ENCODE measurements at places on chromosomes 12 and 14.

GRCh38 chr12:66141299-66141698 lies 10.7 kb upstream of the LLPH start:
- no peak for DNase-seq

DNA sequence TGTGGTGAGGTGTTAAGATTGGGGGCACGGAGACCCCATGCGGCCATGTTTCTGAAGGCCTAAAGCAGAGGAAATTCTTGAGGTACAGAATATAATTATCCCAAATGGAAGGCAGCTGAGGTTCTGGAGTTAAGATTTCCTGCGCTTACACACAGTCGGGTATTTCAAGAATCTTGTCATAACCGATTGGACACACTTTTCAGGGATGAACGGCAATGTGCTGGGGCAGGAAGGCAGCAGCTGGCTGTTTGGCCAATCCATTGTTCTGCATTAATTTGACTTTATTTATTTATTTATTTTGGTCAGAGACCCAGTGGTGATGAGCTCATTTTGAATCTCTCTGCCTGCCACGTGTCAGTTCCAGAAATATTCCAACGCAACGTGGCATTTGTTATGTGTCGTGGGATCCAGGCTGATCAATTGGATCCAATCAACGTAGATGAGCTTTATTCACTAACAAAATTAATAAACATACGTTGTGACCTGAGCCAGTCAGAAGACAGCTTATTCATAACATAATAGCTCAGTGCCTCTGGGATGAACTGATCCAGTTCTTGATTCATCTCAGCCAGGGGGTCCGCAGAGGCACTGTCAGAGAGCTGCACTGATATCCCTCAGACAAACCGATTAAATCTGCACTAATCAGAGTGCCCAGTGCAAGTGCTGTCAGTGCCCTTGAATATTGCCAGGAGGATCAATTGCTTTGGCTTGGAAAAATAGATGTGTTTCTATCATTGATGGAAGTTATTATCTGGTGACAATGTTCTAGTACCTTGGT lies 181.0 kb downstream of the KTN1 start:
- no peak for DNase-seq

GRCh38 chr14:102140750-102141145 lies 1.1 kb downstream of the WDR20 start:
- DNase-seq: no peak

DNA sequence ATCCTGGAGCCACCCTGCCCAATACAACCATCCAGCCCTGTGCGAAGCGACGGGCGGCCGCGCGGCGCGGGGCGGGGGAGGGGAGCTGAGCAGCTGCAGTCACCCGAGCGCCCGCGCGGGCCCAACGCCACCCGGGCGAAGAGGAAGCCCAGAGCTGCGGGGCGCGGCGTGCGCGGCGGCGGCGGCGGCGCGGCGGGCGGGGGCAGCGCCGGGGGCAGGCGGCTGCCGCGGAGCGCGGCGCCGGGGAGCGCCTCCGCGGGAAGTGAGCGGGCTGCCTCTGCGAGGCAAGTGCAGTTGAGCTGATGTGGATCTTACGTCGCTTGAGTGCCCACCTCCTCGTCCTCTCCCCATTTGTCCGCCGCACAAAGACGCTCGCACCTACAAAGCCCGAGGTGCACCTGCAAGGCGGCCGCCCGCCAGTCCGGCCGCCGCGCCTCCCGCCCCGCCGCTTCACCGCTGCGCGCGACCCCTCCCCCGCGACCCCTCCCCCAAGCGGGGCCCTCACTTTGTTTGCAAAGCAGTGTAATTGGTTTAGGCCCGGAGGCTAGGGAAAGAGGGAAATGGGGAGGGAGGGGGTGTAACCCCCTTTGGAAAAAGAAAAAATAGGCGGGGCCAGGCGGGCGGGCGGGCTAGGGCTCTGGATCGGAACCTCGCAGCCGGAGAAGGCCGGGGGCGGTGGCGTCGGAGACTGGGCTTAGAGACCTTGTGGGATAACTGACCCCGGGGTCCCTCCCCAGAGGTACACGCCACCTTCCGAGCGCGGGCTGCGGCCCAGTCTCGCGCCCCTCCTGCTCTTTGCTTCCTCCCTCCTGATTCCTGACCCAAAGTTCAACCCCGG lies at the start of the genes FOXA1 and TTC6:
Gene FOXA1, minus strand, starts transcription at position 279 of the 838 bp plus-strand sequence. Its CDS starts 277 bp downstream, at position 2.
Gene TTC6, plus strand, starts transcription at position 659 of the 838 bp plus-strand sequence. CDS start 26,436 bp downstream, outside the sequence.
- DNase-seq: no peak

- DNase-seq: no peak
Observed at GRCh38 chr14:96204151-96205058, at the start of gene BDKRB2. Gene BDKRB2, plus strand, starts transcription at chr14:96204839. Its CDS starts 32,269 bp downstream, at chr14:96237108.

- DNase-seq: no peak
Observed at GRCh38 chr12:131857908-131858850, 30.0 kb downstream of the MMP17 start.

GRCh38 chr12:100737168-100737567 lies 57.4 kb upstream of the ANO4 start:
- DNase-seq: no peak

GRCh38 chr12:26512213-26512612 lies 316.8 kb downstream of the SSPN start:
- no peak for DNase-seq

DNA sequence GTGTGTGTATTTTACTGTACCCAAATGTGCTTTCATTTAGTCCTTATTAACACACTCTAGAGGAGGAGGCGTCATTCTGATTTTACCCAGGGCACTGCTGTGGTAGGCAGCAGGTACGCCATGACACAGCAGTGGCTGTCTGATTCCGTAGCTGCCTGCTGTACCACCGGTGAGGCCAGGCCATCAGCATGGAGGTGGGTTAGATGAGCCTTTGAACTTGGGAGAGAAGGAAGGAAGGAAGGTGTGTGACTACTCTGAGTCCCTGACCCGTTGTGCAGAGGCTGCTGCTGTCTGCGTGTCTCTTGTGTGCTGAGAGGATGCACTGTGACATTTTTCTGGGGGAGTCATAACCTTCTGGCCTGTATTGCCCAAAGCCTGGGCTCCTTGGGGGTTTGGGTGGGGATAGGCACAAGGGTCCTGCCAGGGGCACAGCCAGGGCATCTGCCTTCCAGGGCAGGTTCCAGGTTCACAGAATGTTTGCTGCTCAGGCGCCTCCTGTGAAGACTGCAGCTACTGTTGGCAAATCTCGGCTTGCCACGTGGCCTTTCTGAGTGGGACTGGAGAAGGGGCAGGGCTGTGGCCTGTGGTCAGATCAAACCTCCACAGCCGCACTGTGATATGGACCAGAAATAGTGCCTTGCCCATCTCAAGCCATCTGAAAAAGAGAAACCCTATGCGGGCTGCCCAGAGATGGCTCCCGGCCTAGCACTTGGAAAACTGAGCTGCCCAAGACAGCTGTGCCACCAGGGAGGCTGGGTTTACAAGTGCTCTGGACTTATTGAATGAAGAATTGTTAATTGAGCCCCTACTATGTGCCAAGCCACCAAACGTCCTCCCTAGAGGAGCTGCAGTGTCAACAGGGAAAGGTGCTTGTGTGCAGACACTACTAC lies 47.1 kb downstream of the MLXIP start:
- no peak for DNase-seq

- DNase-seq: no peak
Observed at GRCh38 chr12:30197392-30198057, 413.8 kb upstream of the TMTC1 start.

DNA sequence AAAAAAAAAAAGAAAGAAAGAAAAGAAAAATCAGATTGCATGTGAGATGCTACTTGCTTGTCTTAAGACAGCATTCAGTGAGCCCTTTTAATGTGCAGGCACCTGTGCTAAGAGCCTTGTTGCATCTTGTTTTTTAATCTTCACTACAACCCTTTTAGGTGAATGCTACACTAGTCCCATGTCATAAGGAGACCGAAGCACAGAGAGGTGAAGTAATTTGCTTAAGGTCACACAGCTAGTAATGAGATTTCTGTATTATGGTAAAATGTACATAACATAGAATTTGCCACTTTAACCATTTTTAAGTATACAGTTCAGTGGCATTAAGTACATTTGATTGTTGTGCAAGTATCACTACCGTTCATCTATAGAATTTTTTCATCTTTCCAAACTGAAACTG lies 32.1 kb upstream of the PWP1 start:
- DNase-seq: no peak

DNA sequence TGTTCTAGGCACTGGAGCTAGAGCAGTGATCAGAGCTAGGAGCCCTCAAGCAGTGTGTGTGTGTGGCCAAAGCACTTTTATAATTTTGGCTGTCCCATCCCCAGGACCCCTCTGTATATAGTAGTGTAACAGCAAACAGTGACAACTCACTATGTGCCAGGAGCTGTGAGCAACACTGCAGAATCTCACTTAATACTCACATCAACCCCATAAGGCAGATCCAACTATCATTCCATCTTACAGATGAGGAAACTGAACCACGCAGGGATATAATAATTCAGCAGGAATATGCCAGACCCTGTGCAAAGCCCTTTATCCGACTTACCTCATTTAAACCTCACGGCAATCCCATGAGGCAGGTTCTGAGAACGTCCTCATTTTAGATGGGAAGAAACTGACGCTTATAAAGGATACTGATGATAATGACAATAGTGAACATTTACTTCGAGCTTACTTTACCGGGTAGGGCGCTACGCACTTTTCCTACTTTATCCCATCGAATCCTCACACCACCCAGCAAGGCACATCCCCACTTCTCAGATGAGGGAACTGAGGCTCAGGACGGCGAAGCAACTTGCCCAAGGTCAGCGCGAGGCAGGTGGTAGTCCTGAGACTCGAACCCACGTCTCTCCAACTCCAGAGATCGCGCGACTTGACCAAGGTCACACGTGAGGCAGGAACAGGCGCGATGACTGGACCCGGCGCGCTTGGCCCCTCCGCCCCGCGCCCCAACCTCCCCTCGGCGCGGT lies 687 bp downstream of the RAB35 start:
- DNase-seq: no peak

DNA sequence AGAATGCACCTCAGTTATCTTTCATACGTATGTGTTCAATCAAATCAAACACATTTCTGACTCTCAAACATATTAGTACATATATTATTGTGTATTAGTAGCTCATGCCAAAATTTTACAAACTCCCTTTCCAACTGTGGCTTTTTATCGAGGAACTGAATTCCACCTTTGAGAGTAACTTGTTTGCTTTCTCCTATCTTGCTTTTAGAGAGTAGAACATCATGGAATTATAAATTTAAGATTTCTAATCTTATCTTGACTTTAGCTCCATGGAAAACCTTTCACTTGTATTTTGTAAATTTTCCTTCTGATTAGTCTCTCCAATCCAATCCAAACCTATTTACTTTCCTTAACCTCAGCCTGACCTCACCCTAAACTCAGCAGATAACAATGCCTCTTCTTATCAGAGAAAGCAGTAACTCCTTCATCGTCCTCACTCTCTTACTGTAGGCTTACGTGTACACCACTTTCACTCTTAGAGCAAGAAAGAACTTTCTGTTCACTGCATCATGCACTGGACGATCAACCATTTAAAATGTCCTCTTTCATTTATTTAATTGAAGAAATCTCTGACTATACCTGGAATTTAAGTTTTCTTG lies 164.5 kb downstream of the TMTC3 start:
- DNase-seq: no peak

DNA sequence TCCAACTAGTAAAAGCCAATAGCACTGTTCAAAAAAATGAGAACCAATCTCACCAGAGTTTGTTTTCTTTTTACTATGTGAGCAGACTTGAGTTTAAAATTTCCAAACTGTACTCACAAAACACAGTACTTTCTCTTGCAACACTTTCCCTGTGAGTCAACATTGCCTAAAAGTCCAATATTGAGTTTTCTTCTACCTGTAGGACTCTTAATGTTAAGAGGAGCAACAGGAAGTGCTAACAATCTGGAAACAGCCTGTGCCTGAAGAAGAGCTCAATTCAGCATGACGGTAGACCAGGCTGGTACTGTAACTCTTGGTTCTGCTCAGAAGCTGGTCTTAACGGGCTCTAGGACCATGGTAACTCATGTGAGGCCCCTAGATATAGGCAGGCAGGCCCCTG lies 144.3 kb downstream of the MED13L start:
- no peak for DNase-seq

DNA sequence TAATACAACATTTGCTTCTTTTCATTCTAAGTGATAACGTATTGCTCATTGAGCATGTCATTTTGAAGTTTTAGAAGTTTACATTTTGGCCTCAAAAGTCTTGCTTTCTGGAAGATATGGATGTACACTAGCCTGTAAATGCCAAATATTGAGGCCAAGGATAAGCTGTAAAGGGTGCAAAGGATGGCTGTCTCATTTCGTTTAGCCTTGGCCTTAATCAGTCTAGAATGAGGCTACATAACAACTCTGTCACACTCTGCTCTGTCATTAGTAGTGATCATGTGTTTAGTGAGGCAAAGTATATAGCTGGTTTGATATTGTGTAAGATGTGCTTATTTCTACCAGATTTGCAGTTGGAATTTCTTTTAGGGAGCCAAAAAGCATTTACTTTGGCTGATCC lies 344.5 kb downstream of the TMTC2 start:
- DNase-seq: no peak

GRCh38 chr14:83425706-83426105 lies 1892.1 kb upstream of the SEL1L start:
- no peak for DNase-seq

DNA sequence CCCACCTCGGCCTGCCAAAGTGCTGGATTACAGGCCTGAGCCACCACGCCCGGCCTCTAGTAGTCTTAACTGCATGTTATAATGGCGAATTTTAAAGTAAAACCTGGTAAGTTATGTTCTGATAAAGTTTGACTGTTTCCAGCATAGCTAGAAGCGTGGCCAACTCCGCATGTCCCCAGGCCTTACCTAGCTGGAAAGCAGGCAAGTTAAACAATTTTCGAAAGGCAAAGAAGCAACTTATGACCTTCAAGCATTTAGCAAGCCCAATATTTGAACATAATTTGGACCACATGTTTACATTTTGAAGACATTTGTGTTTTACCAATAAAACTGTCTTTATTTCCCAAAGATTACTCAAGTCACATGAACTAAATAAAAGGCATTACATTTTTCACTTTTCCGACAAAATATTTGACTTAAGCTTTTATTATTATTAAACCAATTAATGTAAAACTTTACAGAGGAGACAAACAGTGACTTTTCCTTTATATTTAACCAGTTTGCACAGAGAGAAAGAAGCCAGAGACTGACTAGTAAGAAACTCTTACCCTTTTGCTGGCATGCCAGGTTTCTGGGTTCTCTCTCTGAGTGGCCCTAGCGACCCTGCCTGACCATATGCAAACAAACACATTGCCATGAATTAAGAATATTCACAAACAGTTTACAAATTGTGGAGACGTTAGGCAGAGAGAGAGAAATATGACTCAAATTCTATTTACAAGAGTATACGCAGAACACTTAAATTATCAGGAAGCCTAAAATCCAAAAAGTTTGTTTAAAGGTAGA lies 106.3 kb downstream of the RIN3 start:
- no peak for DNase-seq

DNA sequence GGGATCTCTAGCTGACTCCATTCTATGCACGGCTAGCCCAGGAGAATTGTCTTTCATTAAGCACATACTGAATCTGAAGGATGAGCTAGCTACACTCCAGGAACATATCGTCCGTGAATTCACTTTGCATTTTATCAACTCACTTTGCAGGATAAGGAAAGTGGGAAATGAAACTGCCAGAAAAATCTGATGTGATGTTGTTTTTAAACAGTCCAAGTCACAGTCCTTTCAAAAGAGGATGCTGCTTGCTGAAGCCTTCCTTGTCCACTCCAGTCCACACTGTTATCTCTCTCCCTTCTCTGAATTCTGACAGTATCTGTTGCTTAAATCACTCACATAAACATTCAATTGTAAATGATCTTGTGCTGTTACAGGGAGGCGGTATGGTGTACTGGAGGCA lies 12.7 kb upstream of the TMCC3 start:
- DNase-seq: no peak

- no peak for DNase-seq
Observed at GRCh38 chr12:68667896-68668295, 18.9 kb upstream of the NUP107 start.

GRCh38 chr14:92937051-92937937 lies 14.3 kb downstream of the CHGA start:
- DNase-seq: no peak
